ENCODE measurements at places on chromosomes 2 and 18. TPM values are rescaled to one million over a fixed set of nuclear protein-coding genes. Genes with fewer than 3 reads are reported as not detected.

GRCh38 chr18:13366131-13366530, 147.6 kb downstream of the LDLRAD4 start:
- no peak for DNase-seq

DNA sequence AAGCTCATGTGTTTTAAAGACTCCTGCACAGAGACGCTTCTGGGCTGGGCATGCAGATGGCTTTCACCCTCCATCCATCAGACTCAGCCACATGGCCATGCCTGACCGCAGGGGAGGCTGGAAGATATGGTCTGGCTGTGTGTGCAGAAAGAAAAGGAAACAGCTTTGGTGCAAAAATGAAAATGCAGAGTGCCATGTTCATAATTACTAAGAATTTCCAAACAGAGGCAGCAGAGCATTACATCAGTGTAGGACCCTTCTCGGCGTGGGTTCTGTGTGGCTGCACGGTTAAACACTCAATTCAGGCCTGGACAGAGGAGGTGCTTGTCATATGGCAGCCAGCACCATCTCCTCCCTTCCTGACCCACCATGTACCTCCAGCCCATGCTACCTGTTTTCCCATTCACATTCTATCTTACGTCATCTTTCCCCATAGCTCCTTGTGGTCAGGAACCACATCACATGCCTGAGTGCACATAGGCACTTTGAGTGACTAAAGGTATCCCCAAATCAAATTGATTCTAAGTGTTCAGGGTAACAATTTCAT, 200.3 kb upstream of the ID2 start:
- no peak for DNase-seq

GRCh38 chr18:78099979-78100588, 850.4 kb downstream of the GALR1 start:
- no peak for DNase-seq

DNA sequence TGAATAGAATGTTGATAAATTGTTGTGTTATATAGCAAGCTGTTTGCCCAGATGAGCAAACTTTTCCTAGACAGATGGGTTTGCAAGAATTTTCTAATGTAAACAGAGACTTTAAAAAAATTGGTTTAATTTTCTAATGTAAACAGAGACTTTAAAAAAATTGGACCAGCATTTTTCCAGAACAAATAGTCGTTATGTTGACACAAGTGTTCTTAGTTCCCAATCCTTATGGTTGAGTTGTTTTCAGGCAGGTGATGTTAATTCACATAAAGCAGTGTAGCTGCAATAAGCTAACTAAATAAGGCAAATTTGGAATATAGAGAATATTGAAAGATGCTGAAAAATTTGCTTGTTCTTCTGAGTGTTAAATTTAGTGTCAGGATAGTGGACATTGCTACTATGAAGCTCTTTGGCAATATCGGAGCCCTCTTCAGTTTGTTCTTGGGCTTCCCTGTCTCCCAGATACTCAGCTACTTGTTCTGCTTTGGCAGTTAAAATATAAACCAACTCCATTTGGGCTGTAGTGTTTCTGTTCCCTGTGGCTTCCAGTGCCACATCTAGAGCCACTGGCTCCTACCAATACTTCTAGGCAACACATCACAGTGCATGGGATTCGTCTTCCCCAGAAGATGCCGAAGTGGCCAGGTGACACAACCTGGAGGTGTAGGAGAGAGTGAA, 105.7 kb downstream of the DYNAP start:
- DNase-seq: no peak

DNA sequence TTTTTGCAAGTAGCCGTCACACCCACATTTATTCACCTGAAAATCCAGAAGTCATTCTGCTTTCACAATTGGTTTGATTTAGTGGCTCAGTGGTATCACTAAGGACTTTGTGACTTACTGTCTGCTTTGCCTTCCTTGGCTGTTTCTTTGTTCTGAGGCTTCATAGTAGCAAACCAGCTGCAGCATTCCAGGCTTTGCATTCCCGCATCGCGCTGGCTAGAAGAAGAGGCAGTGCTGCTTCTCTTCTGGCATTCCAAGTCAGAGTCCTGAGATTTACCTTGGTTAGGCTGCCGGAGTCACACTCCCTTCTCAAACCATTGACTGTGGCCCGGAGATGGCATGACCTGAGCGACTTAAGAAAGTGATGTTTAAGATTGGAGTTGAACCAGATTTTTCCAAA, 35.1 kb downstream of the MYO1B start:
- DNase-seq: no peak

DNA sequence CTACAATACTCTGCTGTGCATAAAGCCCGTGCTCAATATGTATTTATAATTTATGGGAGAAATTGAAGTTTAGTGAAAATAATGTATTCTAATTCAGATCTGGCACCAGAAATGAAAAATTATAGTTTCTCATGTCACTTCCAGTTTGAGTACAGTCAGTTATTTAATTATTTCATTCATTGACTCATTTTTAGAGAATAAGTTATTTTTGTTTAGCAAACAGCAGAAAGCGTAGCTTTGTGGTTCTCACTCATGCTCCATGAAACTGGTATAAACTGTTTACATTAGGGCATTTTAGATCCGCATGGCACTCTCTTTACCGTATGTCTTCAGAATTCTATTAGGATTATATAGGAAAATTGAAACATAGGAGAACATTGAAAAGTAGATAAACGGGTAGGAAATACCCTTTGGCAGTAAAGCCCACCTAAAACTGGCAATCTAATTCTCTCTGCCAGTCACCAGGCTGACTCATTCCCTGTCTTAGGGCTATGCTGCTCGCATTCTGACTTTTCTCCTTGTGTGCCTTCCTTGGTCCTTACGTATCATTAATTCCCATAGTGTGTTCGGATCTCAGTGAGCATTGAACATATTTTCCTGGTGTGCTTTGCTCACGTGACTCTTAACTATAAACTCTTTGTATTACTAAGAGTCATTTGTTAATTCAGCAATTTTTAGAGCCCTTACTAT, 106.0 kb downstream of the ZNF236 start:
- DNase-seq: no peak

DNA sequence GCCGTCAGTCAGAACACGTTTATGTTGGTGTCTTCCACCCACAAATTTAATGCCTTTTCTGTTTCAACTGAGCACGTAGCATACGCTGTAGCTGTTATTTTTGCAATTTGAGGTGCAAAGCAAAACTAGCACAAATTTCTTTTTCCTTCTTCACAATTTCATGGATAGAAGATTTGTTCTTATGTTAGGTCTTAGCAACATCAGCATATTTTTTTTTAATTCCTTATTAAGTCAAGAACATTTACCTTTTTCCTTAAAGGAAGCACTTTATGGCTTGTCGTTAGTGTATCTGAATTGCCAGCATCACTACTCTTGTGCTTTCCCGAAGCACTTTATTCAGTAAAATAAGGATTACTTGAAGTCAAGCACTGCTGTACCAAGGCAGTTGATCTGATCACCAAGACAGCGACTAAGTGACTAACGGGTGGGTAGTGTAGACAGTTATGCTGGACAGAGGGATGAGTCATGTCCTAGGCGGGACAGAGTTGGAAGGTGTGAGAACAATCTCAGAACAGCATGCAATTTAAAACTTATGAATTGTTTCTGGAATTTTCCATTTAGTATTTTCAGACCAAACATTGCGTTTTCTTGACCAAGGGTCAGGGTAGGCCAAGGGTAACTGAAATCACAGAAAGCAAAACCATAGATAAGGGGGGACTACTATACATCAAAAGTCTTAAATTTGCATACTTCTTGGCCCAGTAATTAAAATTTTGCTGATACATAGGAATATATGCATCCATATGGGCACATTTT, 13.3 kb downstream of the BABAM2 start:
- DNase-seq: no peak

DNA sequence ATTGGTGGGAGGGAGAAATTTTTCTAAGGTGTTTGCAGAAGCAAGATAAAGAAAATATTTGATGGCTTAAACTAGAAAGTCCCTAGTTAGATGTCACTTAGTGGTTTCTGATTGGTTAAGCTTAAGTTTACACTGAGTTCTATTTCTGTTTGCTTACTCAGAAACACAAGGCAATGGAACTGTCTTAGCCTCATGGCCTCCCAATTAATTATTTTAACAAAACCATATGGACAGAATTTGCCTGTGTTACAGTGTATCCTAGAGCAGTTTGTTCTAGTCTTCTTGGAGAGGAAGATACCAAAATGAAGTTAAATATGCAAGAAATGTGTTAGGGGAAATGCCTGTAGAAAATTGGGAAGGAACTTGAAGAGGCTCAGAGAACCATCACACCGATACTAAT, 4.6 kb upstream of the IMPACT start:
- DNase-seq: no peak

GRCh38 chr2:147588191-147588590, 256.6 kb upstream of the ACVR2A start:
- peak; percentile 56 for DNase-seq

DNA sequence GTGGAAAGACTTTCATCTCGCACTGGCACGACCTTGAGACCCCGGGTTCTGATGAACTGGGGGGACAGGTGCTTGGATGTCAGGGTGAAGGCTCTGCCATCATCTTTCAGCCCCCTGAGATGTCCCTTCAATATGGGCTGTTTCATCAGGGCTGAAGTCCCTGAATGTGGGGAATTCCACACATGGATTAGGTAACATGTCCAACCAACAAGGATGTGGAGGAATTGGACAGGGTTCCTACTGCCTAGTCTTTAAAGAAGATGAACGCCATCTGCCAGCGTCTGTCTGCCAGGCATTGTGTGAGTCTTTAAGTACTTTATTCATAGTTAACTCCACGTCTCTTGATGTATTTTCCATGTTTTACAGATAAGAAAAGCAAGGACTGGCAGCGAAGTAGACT, 5.9 kb upstream of the GRHL1 start:
- DNase-seq: peak; percentile 12

- DNase-seq: no peak
Observed at GRCh38 chr2:179290329-179290728, 25.7 kb upstream of the SESTD1 start.

DNA sequence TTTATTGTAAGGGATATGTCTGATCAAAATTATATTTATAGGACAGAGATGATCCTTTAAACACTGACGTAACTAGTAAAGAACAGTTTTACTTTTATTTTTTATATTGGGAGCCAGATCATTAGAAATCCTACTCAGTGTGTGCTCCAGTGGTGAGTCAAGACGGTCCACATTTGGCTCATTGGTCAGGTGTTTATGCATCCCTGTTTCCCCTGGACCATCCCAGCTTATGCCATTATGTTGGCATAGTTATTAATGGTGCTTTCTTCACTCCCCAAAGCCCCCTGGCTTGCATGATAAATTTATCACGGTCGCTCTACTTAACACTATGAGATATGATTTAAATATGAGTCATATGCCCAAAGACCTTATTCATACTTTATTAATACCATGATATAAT, 293.4 kb downstream of the XIRP2 start:
- no peak for DNase-seq

DNA sequence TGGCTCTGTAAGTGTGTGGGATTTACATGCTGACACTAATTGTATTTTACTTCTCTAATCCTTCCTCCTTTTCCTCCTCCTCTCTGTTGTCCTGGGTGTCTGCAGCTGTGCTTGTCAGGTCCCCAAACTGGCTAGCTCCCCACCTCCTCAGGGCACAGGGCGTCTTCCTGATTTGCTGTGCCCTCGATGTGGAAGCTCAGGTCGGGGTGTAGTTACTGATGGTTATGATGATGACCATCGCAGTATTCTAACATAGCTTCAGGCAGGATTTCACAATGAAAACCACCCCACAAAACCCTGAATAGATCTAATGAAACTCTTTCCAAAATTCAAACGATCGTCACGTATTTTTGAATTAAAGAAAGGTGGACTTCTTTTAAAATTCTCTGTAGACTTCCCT, 428.4 kb downstream of the TGIF1 start:
- DNase-seq: no peak

- DNase-seq: peak; percentile 4
Observed at GRCh38 chr2:203002054-203002821, 12.4 kb upstream of the NBEAL1 start.

Gene STARD7
- 170 TPM for total RNA-seq

Gene FIGLA
- not detected for total RNA-seq

Gene SERPINB10
- not detected for total RNA-seq
